T-helper 1 cell (primary cell): ENCODE measurements at places on chromosomes 3 and 15.

- DNase-seq = no peak
Measured at GRCh38 chr3:112770032-112770626, 76.5 kb downstream of the CD200R1L start.

DNA sequence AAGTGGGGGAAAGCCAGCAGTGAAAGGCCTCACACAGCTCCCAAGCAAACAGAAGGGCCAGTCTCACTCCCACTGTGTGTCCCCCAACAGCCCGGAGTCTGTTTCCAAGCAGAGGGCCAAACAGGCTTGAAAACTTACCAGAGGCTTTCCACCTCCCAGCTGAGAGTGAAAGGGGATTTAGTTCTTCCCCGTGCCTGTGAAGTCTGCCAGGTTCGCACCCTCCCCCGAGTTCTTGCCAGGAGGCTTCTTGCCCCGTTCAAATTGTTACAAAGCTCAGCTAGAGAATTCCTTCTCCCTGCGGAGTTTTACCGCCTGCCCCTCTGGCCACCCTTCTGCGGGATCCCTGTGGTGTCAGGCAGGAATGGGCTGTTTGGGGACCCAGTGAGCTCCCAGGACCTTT lies 68.0 kb upstream of the WNT7A start:
- DNase-seq = no peak

- no peak for DNase-seq
Measured at GRCh38 chr15:25676070-25676469, 187.1 kb downstream of the ATP10A start.

GRCh38 chr3:184541886-184542562 lies 19.6 kb upstream of the EPHB3 start:
- DNase-seq = no peak

- DNase-seq = no peak
Measured at GRCh38 chr3:108092501-108092900, 1.7 kb upstream of the CD47 start.

DNA sequence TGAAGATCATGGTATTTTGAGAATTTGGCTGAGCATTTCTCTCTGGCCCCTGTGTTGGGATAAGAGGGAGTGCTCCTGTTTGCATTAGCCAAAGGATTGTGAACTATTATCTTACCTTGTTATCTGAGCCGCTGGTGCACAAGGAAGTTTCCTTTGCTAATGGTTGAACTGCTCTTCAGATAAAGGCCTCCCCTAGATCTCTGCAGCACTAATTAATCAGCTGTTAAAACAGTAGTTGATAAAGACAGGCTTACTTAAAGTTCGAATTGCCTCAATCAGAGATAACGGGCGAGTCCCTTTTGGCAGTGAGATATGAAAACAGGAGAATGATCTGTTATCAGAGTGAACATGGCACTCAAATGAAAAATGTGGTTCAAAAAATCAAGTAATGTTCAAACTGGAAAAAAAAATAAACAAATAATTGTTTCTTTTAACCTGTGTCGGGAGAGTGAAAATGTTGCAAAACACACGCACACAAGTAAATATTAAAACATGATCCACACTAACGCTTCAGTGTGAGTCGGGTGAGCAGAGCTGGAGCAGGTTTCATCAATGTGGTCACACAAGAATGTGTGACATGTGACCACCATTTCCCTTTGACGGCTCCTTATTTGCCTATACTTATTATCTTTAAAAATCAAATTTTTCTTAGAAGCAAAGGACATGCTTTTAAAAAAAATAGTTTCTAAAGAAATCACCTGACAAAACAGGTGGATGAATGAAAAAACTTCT lies 469.1 kb downstream of the SOX2 start:
- no peak for DNase-seq

GRCh38 chr3:33394403-33395054 lies 45.7 kb downstream of the UBP1 start:
- no peak for DNase-seq

DNA sequence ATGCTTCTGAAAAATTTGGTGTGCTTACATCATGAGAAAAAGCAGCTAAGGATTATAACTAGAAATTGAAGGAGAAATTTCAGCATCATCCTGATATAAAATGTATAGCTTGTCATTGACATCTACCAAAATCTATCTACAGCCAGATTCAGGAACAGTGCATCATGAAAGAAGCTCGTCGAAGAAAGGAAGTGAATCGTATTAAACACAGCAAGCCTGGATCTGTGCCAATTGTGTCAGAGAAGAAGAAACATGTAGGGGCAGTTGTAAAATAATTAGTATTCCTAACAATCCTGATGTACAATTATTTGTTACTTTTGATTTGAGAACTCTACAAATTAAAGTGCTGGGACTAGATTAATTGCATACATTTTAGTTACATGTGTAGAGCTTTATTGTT lies 37.2 kb downstream of the AP4E1 start:
- DNase-seq = no peak

- no peak for DNase-seq
Measured at GRCh38 chr15:95288626-95289025, 1041.9 kb upstream of the NR2F2 start.

DNA sequence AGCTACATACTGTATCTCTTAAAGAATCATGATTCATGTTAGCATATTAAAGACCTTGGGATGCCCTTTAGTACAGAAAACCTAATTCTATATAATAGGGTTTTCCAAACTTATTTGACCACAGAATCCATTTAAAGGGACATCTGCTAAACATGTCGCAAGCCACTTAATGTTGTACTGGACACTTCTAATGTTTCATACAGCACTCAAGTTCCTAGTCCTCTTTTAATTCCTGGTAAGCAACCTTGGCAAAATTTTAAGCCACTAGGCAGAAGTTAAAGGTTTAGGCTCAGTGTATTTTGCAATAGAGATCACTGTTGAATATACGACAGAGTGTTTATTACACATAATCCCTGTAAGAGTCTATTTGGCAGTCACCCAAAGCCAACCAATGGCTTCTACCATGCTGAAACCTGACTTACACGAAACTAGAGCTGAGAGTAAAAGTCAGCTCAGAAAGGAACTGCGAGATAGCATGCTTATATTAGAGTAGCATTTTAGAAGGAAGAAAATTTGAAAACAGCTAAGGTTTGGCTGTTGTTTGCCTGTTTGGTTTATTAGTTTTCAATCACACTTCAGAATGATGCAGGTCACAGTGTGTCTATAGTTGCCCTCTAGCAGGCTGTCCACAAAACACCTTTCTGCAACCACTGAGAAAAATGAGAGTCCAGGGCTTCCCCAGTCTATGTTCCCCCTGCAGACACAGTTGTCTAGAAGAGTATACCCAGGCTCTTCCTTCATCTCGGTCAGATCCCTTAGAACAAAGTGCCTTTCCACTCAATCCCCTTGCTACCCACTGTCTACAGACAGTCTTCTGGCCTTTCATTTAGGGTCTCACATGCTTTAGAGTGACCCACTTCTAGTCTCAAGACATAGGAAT lies 104.4 kb downstream of the FMN1 start:
- no peak for DNase-seq

- DNase-seq = no peak
Measured at GRCh38 chr3:46901591-46902187, 24.2 kb downstream of the PTH1R start.

- DNase-seq = no peak
Measured at GRCh38 chr3:128041344-128041743, 10.9 kb upstream of the SEC61A1 start.

- DNase-seq = no peak
Measured at GRCh38 chr3:134253475-134254226, 3.0 kb upstream of the RYK start.

GRCh38 chr3:36911990-36912804 lies 32.7 kb downstream of the TRANK1 start:
- DNase-seq = peak; percentile 9

- no peak for DNase-seq
Measured at GRCh38 chr15:74400313-74400860, 32.9 kb upstream of the CYP11A1 start.

GRCh38 chr3:37505415-37505814 lies 331.0 kb upstream of the LRRFIP2 start:
- no peak for DNase-seq
